ENCODE measurements at places on chromosomes 16 and 17.

GRCh38 chr16:87469169-87469568 is 23.7 kb downstream of the ZCCHC14 start:
- no peak for DNase-seq

DNA sequence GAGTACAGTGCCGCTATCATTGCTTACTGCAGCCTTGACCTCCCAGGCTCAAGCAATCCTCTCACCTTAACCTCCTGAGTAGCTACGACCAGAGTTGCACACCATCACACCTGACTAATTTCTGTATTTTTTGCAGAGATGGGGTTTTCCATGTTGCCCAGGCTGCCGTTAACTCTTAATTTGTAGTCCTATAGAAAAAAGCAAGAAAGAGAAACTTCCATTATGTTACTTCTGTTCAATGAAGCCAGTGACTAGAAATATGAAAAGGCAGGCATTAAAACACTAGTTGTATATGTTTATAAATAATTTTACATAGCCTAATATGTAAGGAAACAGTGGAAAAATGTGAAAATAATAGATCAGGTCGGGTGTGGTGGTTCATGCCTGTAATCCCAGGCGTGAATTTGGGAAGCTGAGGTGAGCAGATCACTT is 9.7 kb downstream of the RAD51C start:
- DNase-seq, result no peak

GRCh38 chr17:29958947-29959657 is 17.7 kb downstream of the EFCAB5 start:
- no peak for DNase-seq

DNA sequence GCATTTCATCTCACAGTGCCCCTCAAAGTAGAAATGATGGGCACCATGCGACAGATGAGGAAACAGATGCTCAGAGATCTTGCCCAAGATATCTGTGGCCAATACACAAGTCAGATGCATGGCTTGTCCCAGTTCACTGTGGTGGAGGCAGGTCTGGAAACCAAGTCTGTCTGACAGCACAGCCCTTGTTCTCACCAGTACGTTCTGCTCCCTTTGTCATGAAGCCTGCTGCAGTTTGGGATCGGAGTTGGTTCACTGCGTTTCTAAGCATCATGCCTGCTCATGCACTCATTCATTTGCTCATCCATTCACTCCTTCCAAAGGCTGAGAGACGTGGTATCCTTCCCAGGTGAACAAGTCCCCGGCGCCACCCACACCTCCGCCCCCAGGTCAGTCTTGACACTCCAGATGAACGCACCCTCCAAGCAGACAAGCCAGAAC is 27.2 kb upstream of the MEAK7 start:
- DNase-seq, result no peak

GRCh38 chr16:69407702-69408323 is 16.6 kb upstream of the CYB5B start:
- DNase-seq, result no peak

GRCh38 chr16:9092978-9093344 is 1.5 kb downstream of the HAPSTR1 start:
- peak; percentile 57 for DNase-seq

GRCh38 chr17:35214631-35215273 is 20.6 kb upstream of the SLC35G3 start:
- no peak for DNase-seq

- DNase-seq, result no peak
These were observed 150.8 kb downstream of the XYLT1 start for GRCh38 chr16:17320009-17320408.

DNA sequence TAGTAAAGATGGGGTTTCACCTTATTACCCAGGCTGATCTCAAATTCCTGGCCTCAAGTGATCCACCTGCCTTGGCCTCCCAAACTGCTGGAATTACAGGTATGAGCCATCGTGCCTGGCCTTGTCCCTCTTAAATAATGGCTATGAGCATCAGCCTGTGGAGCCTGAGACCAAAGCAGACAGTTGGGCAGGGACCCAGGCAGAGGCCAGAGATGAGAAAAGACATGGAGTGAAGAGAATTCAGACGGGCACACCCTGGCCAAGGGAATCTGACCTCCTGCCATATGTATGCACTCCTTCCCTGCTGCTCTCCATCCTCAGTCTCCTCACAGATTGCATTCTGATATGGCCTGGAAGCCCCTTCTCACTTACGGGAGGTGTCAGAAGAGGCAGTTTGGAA is 98.4 kb upstream of the DNAH9 start:
- no peak for DNase-seq

GRCh38 chr17:51813140-51813783 is 345.3 kb downstream of the CA10 start:
- DNase-seq, result no peak

Measured in HAP-1 (cell line).